Hepatocyte (in vitro differentiated cells): ENCODE measurements at places on chromosomes 1 and 21. TPM values are rescaled to one million over a fixed set of nuclear protein-coding genes. Genes with fewer than 3 reads are reported as not detected.

DNA sequence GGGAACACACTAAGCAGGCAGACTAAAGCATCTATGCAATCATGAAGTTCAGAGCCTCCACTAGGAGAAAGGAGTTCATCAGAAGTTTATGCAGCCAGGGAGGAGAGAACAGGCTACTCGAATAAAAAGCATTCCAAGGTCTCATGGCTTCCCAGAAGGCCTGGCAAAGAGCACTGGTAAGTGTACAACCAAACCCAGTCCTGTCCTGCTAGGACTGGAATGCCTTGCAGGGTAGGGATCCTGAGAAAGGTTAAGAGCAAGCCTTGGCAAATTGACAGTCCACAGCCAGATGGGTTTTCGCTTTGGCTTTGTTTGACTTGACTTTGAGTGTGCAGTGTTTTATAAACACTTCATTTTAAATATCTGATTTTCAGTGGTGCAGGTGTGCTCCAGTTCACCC is 133.6 kb upstream of the ATP1B1 start:
- DNase-seq: no peak

DNA sequence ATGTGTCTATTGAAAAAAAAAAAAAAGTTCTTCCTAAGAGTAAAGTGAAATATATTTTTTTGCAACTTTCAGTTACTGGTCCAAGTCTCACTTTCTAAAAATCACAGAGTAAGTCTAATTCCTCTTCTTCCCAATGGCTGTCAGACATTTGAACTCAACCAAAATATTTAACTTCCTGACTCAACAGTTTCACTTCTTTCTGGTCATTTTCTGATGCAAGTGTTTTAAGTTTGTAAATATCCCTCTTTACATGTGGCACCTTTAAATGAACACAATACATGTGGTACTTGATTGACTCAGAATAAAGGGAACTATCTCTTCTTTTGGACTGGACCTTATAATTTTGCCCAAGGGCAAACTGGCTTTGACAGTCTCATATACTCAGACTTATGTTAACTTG is 76.7 kb downstream of the ASH1L start:
- no peak for DNase-seq

- no peak for DNase-seq
Observed at GRCh38 chr1:185337246-185337645, 20.2 kb upstream of the IVNS1ABP start.

GRCh38 chr1:27724961-27725373 is 794 bp upstream of the FAM76A start:
- peak; percentile 11 for DNase-seq

GRCh38 chr21:33208534-33208933 is 21.2 kb upstream of the IFNAR2 start:
- no peak for DNase-seq

DNA sequence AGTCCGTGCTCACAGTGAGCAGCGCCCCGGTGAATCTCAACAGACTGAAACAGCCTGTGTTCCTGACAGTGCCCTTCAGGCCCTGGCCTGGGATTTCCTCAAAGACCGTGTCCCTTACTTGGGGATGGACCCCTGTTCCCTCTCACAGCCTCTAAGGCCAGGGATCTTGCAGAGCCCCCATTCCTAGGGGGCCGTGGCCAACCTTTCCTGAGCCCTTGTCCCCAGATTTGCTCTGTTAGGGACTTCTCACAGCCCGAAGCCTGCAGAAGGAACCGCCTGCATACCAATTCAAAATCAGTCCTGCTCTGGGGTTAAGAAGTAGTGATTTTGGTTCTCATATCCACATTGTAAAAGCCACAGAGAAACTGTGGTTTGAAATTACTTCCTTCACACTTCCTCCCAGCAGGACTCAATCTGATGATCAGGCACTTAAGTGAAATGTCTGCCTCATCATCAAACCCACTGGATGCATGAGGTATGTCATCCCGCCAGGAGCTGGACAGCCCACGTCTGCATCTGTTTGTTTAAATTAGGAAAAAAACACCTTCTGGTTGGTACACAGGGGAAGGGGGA is 14.9 kb downstream of the ABCA4 start:
- no peak for DNase-seq

DNA sequence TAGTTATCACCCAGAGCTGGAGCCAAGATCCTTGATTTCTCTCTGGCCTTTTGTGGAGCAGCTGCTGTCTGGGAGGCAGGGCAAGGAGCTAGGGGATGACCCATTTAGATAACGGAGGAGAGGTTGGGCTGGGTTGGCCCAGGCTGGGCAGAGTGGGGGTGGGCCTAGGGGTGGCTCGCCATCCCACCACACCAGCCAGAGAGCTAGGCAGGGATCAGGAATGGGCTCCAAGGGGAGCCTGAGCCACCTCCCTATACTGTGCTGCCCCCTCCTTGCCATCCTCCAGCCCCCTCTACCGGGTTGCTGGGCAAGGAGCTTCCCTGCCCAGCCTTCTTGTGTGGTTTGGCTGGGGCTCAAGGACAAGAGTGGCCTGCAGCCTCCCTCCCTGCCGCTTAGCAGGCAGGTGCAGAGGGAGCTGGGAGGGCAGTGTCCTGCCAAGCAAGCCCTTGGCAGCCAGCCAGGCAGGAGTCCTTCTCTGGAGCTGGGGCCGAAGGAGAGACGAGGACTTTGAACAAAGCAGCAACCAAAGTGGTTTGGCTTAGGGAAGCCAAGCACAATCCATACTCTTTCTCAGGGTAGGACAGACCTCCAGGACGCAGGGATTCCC is 4.1 kb downstream of the NUAK2 start:
- peak; percentile 87 for DNase-seq

DNA sequence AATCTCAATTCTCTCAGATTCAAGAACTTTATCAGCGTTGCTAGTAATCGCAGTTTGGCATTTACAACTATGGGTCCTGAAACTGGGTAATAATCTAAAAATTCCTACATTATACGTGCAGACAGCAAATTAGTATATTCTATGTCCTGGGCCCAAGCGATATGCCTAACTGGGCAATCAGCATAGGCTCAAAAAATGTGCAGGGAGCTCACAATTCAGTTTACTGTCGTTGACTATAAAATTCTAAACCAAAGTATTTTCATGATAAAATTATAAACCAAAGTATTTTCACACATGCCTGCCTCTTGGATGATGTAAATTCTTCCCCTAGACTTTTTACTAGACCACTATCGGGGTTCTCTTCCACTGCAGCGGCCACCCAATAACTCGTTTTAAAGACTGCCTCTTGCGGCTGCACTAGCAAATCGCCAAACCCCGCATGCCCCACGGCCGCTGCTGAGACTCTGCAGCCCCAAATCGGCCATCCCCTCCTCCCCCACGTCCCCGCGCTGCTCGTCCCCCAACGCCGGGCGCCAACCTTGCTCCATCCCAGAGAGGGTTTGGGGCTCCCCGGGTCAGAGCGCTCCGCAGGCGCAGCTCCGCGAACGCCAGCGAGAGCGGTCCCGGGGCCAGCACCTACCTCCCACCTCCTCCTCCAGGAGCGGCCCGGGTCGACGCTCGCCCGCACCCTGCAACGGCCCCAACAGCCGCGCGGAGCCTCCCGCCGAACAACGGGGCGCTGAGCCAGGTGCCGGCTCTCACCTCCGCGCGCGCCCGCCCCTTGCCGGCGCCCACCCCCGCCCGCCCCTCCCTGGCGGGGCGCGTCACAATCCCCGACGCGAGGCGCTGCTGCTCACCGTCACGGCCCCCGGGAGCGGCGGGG is 506 bp downstream of the SSX2IP start:
- peak; percentile 73 for DNase-seq

DNA sequence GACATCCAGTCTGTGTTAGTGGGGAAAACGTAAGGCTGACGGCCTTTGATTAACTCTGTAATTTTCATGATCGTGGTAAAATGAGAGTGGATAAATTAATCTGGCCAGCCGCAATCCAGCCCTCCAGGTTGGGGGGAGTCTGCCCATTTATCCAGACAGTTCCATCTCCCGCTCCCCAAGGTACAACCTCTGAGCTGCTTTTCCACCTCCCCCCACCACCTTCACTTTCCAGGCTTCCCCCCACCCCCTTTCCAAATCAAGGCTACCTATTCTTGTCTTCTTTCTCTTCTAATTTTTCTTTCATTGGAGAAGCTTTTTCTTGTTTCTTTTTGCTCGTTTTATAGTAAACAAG is 6.0 kb downstream of the MIER1 start:
- no peak for DNase-seq

- DNase-seq: no peak
Observed at GRCh38 chr1:210516697-210517459, 188.2 kb downstream of the HHAT start.

CACNA1S gene
- total RNA-seq: 0.04 TPM in 1 of 2 replicates, not detected in the other

S100A8 gene
- total RNA-seq: 0.70 TPM in 1 of 2 replicates, not detected in the other

CRYBG2 gene
- 7.1 and 15.6 TPM in 2 replicates for total RNA-seq

AVPR1B gene
- total RNA-seq: not detected in 2 replicates

ASAP3 gene
- 34.2 and 45.1 TPM in 2 replicates for total RNA-seq
